ENCODE measurements at places on chromosomes 11 and 22. TPM values are rescaled to one million over a fixed set of nuclear protein-coding genes. Genes with fewer than 3 reads are reported as not detected.

Gene PGM2L1
- 2.7 TPM for total RNA-seq

Gene UBQLNL
- total RNA-seq, result not detected

Gene SEPTIN3
- total RNA-seq, result not detected

Gene DCHS1
- total RNA-seq, result 22.0 TPM

Gene PKNOX2
- not detected for total RNA-seq

Gene SMTNL1
- not detected for total RNA-seq

Gene OR51I2
- not detected for total RNA-seq

Gene CNTF
- not detected for total RNA-seq

Gene PATE2
- not detected for total RNA-seq

- DNase-seq, result no peak
These were observed 117.0 kb downstream of the ME3 start for GRCh38 chr11:86555401-86555800.

DNA sequence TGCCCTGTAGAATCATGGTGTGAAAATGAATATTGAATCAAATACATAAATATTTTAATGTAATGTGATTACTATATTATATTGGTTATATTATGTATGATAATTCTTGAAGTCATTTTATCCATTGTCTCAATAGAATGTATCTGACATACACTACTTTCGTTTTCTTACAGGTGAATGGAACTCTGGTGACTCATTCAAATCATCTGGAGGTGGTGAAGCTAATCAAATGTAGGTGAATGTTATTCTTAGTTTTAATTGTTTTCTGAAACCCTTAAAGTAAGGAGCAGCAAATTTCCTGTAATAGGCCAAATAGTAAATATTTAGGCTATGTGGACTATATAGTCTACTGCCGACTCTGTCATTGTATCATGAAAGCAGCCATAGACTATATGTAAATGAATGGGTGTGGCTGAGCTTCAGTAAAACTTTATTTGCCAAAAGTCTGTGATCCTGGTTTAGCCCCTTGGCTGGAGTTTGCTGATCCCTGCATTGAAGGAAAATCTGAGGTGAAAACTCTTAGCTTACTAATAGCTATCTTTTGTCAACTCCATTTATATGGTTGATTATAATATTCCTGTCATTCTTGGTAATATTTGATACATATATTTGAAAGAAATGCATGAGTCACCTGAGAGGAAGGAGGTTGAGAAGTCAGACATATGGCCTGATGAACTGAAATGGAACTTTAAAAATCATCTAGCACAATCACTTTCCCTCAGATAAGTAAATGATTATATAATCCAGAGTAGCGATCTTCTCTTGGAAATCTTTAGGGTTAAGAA lies 87.2 kb upstream of the GRIK4 start:
- DNase-seq, result no peak

- peak; percentile 39 for DNase-seq
These were observed 87.1 kb upstream of the TMEM45B start for GRCh38 chr11:129728581-129728980.

- DNase-seq, result no peak
These were observed 100.3 kb upstream of the PITPNB start for GRCh38 chr22:28019360-28019759.

DNA sequence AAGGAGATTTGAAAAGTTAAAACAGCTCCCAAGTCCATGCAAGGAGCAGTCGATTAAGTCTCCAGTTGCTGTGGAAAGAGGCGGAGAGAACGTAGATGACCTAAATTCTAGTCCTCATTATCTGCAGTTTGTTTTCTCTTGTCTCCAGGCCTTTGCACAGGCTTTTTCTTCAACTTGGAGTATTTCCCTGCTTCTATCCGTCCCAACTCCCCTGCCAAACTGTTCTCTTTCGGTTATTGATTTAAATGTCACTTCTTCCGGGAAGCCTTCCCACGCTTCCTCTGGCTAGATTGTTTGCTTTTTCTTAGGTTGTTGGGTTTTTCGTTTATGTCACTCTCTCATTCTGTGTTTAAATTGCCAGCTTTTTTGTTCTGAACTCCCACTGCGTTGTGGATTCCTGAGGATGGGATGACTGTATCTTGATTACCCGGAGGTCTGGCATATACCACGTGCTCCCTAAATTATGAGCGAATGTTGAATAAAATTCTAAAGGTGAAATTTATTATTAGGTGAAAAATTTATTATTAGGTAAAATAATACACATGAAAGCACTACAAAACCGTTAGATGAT lies 463 bp downstream of the TMEM126B start:
- no peak for DNase-seq

DNA sequence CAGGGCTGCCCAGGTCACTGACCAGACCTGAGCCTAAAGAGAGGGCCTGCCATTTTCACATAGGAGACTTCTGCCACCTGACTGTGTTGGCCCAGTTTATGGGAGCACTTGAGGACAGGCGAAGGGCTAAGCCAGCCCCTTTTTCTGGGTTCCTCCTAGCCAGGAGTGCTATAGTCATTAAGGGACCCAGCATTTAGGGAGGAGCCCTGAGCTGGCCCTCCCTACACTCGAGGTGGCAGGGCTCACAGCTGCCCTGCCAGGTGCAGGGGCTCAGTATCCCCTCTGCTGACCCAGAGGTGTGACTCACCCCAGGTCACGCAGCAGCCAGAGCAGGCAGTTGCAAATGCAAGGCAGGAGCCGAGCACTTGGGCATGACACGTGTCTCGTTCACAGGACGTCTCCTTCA lies 86.3 kb upstream of the CRYBB3 start:
- DNase-seq, result peak; percentile 41

- peak; percentile 74 for DNase-seq
These were observed at the start of gene CREB3L1 for GRCh38 chr11:46277622-46278386. Gene CREB3L1 (plus strand): TSS chr11:46277662. CDS start chr11:46278112, 450 bp downstream.

DNA sequence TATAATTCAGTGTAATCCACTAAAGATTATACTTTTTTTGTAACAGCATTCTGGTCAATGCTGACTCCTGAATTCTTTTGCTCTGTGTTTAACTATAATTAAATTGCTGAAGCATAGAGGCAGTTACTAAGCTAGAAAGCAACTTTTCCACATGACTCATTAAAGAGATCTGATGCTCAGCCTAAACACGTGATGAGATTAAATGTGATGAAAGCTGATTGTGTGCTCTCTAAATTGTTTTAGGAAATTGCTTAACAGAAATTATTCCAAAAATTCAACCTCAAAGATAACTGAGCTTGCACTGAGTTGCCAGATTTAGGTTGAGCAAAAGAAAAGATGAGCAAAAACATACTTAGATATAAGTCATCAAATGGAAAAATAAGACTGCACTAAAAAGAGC lies 1033.6 kb downstream of the FAM181B start:
- no peak for DNase-seq

DNA sequence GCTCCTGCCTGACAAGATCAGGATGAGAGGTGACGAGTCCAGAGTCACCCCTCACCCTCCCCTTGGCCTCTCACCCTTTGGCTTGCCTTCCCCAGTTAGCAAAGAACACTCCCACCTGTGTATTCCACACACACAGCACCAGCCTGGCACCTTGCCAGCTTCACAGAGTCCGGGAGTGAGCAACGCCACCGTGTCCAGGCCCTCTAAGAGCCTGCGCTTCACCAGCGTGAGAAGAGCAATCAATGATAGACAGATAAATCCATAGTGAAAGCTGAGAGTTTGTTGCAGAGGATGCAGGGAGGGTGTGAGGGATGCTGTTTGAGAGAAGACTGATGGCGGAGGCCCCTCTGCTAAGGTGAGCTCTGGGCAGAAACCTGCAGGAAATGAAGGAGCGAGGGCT lies 404.5 kb downstream of the LARGE1 start:
- DNase-seq, result peak; percentile 72

GRCh38 chr22:40215266-40215665 lies 37.5 kb downstream of the TNRC6B start:
- peak; percentile 28 for DNase-seq

DNA sequence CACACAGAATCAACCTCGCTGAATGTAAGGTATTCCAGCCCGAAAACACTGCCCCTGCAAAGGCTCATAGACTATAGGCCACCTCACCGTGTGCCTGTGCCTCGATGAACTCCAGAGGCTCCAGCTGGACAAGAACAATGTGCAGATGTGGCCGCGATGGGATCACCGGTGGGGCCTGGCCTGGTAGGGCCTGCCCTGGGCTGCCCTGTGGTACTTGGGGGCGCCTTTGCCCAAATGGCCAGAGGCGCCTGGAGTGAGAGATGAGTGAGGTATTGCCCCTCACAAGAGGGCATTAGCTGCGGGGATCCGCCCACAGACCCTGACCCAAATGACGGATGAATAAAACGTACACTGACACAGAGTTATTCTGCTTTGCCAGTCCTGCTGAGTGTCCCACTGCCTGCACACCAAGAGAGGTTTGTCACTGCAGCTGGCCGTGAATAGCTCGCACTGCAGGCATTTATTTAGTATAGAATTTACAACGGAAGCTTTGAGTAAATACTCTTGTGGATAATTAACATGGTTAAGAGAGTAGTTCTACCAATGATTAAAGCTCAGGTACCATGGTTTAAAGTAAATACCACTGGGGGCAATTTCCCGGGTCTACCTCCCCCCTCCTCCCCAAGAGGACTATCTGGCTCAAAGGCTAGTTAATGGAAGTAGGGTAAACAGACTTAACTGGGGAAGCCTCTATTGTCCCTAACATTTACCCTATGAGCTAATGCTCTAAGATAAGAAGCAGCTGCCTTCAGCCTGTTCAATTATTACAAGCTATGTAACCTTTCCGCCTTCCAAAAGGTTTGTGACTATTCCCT lies 101.1 kb upstream of the IGLL5 start:
- peak; percentile 40 for DNase-seq

DNA sequence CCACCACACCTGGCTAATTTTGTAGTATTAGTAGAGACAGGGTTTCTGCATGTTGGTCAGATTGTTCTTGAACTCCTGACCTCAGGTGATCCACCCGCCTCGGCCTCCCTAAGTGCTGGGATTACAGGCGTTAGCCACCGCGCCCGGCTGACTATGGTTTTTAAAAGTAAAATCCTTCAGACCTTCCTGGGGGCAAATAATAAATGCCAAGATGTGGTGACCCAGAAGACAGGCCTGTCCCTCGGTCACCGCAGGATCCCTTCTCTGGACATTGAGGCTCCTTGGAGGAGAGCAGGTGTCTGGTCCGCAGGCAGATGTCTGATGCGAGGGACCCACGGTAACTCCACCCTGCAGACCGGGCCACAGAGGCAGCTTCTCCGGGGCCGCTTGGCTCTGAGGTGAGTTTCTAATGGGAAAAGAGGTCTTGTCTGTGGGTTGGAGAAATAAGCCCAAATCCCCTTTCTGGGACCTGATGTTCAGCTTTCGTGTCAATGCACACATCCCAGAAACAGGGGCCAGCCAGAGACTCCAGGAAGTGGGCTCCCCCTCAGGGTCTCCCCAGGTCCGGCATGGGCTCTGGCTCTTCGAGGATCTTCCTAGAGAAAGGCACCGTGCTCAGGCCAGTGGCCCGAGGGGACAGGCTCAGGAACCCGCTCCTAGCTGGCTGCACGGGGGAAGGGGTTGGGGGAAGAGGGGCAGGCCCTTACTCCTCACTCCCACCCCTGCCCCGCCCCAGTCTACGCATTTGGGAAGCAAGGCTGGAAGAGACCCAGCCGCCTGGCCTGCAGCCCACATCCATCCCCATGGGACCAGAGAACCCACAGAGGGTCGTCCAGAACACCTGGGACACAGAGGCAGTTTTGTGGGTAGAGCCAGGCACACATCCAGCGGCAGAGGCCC lies 100.6 kb downstream of the WNT7B start:
- DNase-seq, result peak; percentile 24

- no peak for DNase-seq
These were observed 20.2 kb upstream of the OR10A5 start for GRCh38 chr11:6825231-6825744.

All from stomach (tissue), 19 donors.